ENCODE measurements at places on chromosomes 7 and 10.

DNA sequence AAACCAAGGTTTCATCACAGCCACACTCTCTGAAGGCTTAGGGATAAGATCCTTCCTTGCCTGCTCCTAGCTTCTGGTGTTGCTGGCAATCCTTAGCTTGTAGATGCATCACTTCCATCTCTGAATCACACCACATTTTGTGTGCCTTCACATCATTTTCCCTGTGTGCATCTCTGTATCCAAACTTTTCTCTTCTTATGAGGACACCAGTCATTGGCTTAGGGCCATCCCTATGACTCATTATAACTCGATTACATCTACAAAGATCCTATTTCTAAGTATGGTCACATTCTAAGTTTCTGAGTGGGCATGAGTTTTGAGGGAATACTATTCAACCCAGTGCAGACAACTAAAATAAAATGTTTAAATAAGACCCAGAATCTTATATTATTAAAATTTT is 121.7 kb downstream of the C7orf25 start:
- no peak for DNase-seq

DNA sequence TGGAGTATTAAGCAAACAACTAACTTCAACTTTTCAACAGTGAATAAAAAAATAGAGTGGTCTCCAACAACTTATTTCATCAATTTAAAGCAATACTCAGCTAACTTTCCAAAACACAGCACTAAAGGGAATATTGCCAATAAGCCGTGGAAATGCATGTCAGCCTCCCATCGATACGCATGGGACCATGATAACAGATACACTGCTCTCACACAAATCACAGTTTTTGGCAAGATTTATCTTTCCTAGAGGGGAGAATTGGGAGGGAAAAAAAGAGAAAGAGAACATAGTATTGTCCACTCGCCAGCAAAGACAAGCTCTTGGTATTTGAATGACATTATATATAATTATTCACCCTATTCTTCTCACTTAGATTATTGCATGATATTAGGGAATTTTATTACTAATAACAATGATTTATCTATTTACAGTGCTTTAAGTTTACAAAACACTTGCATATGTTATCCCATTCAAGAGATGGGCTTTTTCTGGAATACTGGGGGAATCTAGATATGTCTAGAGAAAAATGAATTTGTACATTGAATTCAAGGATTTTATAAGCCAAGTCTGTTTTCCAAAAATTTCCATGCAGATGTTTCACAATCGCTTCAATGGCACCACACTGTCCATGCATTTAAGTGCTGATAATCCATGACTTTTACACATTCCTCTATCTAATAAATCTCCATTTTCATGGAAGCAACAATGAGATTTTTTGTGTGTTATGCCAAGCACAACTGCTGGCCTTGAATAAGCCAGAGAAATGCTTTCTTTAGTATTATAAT is 194.0 kb upstream of the MGMT start:
- no peak for DNase-seq

GRCh38 chr10:104417637-104418292 is 64.1 kb downstream of the CFAP58 start:
- no peak for DNase-seq

GRCh38 chr10:3542185-3542611 is 242.8 kb downstream of the KLF6 start:
- no peak for DNase-seq

DNA sequence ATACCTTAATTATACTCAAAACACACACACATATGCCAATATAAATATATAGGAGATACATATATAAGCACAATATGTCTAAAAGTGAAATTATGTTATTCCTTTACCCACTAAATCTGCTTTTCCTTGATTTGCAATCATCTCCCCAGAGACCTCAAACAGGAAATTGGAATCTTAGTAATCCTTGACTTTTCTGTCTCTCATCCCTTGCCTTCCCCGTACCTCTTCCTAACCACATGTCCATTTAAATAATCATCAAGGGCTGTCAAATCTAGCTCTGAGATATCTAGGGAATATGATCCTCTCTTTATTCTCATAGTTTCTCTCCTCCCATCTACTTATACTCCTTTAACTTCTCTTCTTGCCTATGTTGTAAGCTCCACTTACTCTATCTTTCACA is 336.6 kb downstream of the HGF start:
- no peak for DNase-seq

GRCh38 chr7:1850111-1850975 is 180.3 kb downstream of the ELFN1 start:
- DNase-seq: no peak

GRCh38 chr7:75650681-75651080 is 88.1 kb downstream of the HIP1 start:
- DNase-seq: no peak

DNA sequence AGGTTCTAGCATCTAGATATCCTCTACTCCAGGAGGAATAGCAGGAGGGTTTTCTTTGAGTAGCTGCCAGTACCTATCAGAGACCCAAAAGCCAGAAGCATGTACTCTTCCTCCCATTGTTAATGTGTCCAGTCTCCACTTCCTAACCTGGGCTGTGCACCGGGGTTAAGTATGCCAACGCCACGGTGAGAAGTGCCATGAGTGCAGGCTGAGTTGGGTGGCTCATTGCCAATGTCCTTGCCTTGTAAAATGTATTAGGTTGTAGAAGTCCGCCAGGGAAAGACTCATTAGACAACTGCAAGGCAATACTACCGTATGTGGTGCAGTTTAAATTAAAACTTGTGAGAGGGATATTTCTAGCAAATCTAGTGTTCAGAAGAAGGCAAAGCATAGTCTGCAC is 55.0 kb upstream of the PRR15 start:
- DNase-seq: no peak

DNA sequence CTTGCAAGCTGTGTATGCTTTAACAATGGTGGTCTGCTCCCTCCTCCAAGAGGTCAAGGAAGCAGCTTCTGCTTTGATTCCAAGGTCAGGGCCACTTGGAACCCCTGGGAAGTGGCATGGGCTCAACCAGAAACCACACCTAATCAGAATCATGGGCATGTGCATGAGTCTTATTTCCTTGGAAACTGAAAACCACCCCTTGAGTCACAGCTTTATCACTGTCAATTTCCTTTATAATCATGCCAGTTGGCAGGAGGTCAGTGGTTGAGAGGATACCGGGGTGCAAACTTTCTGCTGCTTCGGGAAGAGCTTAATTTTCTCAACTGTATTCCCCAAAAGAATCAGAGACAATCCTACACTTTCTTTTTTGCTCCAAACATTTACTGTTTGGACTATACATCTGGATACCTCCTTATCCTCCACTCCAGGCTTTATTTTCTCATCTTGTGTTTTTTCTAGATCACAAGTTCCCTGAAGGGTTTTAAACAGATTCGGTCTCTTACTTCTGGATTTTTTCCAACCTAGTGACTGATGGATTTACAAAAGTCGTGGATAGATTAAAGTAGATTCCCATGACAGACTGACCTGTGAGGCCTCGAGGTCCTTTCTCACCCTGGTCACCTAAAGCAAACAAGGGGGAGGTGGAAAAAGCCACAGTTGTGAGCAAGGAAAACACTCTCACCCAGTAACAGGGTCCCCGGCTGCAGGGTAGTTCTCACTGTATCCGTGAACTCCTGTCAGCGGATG is 36.0 kb downstream of the COL17A1 start:
- no peak for DNase-seq

GRCh38 chr10:120511165-120511564 is 54.1 kb downstream of the PLPP4 start:
- DNase-seq: no peak

DNA sequence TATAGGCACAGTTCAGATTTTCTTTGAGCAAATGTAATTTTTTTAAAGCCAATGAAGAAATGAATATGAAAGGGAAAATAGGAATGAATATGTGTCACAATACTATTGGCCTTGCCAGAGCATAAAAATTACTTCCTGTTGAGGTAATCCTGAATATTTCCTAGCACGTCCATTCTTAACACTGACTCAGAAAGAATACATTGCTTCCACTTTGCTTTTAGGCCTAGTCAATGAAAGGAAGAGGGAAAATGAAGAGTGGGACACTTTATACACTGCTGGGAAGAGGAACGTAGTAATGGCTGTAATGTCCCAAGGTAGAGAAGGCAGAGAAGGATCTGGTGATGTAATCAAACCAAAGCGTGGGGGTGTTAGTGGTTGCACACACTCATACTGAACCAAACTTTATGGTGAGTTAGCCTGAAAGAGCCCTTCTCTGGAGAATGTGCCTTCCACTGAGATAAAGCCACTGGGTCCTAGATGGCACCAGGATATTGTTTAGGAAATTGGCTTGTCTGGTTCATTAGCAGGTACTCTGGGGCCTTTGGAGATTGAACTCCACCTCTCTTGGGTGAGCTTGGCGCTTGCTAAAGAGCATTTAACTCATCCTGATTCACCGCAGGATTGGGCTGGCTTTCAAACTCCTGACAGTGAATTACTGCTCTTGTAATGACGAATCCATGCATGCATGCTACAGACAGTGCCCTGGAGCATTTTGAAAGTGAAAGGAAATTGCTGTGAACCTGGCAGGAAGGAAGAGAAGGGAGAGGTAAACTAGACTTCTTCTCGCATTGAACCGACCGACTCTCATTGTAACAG is 254.9 kb downstream of the KIAA1217 start:
- no peak for DNase-seq

- DNase-seq: no peak
These were observed 39.6 kb upstream of the CNPY1 start for GRCh38 chr7:155585951-155586350.

DNA sequence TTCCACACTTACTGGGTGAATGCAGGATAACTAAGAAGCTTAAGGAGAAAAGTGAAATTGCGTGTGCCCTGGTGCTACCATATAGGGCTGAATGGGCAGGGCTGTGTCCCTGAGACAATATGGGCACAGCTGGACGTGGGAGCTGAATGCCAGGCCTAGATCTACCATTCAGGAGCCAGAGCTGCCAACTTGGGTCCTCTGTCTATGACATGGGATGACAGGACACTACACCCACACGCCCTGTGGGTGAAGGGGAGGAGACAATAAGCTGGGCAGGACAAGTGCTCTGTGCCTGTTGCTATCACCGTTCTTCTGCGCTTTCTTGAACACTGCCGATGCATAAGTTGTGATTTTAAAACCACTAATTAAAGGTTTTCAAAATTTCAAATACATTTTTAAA is 293.9 kb downstream of the TNS3 start:
- no peak for DNase-seq

- no peak for DNase-seq
These were observed 67.9 kb downstream of the ZNF680 start for GRCh38 chr7:64494912-64495461.

- DNase-seq: no peak
These were observed 39.7 kb downstream of the ZNF33A start for GRCh38 chr10:38050212-38050611.

DNA sequence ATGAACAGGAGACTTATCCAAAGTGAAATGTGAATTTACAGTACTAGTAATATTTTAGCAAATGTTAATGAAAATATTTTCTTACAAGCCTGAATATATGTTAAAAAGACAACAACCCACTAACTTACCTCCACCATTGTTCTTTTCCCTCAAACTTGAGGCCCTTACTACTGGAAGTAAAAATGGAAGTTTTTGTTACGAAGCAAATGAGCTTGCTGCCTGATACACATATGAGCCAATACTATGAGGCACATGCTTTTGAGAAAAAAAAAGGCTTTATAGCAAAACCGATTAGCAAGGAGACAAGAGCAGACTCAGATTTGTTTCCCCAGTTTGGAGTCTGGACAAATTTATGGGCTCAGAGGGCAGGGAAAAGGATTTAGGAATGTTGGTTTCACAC is 29.0 kb downstream of the PRPS1L1 start:
- DNase-seq: no peak

GRCh38 chr7:142754681-142755575 is 5.7 kb downstream of the PRSS1 start:
- DNase-seq: no peak

- no peak for DNase-seq
These were observed 30.6 kb downstream of the TSPAN14 start for GRCh38 chr10:80484676-80485075.

DNA sequence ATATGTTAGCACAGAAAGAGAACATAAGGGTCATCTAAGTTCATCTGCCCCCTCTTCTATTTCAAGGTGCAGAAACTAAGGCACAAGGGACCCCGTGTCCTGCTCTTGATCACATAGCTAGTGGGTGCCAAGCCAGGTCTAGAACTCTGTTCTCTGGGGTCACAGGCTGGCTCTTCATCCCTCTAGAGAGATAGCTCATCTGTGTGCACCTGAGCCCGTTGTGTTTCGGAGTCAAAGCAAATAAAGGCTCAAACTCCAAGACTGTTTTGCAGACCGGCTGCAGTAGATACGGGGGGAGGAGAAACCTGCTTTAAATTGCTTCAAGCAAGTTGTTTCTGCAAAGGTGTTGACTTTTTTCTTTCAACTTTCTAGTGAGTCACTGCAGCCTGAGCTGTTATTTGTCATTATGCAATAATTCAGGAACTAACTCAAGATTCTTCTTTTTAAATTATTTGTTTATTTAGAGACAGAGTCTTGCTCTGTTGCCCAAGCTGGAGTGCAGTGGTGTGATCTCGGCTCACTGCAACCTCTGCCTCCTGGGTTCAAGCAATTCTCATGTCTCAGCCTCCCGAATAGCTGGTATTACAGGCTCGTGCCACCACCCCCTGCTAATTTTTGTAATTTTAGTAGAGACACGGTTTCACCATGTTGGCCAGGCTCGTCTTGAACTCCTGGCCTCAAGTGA is 6.5 kb downstream of the BLVRA start:
- DNase-seq: no peak

GRCh38 chr10:110218632-110219031 is 11.2 kb downstream of the MXI1 start:
- no peak for DNase-seq

GRCh38 chr10:23100331-23101030 is 5.1 kb downstream of the MSRB2 start:
- no peak for DNase-seq

- DNase-seq: no peak
These were observed 18.1 kb upstream of the PAXIP1 start for GRCh38 chr7:155020996-155021395.

DNA sequence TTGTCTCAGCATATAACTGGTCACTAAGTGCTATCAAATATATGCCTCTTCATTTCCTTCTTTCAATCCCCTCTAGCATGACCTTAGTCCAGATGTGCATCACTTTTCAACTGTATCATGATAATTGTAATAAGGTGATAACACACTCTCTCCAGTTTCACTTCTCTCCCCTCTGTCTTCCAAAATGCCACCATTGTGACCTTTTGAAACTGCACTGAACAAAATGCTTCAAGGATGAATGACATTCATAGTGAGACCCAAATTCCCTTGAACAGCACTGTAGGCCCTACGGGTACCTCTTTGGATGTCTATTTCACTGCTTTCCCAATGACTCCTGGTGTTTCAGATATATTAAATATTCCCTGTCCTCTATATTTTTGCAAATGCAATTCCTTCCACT is 224.8 kb downstream of the DNAJB9 start:
- DNase-seq: no peak

Measured in hypothalamus (tissue), 51 donors.